Activated T-helper 17 cell treated with anti-CD3 and anti-CD28 coated beads, Interleukin-2, amount 50 U/mL, for 72 hours (primary cell): ENCODE measurements at places on chromosomes 5 and 9. TPM values are rescaled to one million over a fixed set of nuclear protein-coding genes. Genes with fewer than 3 reads are reported as not detected.
A peak's percentile ranks its signal among the peaks of the same experiment; 100 is the strongest.

Gene PDE6A
- not detected for total RNA-seq

Gene CORO2A
- 9.9 TPM for total RNA-seq

Gene SGCD
- not detected for total RNA-seq

Gene C5
- 1.8 TPM for total RNA-seq

DNA sequence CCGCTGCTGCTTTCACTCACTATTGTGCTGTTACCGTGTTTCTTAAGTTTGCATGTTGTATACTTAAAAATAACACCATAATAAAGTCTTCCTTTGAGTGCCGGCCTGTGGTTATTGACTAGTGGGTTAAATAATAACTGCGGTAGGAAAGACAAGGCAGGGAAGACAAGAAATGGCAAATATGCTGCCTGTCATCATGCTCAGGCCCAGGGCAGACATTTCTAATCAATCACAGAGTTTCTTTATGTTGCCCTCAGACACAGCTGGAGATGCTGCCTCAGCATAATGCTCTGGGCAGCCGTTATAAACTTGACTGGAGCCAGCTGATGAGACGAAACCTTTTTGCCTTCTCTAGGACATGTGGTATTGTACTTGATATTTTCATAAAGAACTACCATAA, 215.0 kb downstream of the GAPVD1 start:
- ATAC-seq, result no peak

GRCh38 chr9:35616681-35617459, 1.3 kb downstream of the CD72 start:
- peak; percentile 68 for ATAC-seq

GRCh38 chr5:43192558-43193180, 644 bp downstream of the NIM1K start:
- ATAC-seq, result peak; percentile 34

- ATAC-seq, result no peak
Observed at GRCh38 chr5:172207511-172207910, 13.5 kb downstream of the EFCAB9 start.

DNA sequence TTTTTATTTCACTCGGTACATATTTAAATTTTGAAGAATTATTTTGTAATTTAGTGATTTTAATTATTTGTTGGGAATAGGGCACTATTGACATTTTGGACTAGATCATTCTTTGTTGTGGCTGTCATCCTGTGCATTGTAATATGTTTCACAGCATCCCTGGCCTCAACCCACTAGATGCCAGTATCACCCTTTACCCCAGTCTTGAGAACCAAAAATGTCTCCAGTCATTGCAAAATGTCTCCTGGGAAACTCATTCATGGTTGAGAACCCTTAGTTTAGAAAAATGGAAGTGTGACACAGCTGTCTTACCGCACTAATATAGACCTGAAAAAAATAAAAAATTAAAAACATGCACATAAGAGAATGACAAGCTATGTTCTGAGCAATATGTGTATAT, 88.4 kb upstream of the CCDC152 start:
- no peak for ATAC-seq

GRCh38 chr5:181271081-181271480, 10.1 kb upstream of the TRIM52 start:
- no peak for ATAC-seq

DNA sequence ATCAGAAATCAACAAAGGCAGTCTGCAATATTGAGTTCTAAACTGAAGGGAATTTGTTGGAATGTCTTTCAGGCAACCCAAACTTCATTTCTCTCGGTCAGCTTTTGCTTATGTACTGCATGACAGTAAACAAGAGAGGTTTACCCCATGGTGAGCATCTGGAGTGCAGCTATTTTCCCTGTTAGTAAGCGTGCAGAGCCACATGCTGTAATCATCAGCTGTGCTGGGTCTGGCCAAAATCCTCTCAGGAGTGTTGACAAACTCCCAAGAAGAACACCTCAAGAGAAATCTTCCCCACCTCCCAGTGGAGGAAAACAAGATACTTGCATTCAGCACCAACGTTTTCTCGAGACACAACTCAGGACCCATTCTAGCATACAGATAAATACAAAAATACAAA, 83.6 kb upstream of the ADAMTSL1 start:
- no peak for ATAC-seq

- ATAC-seq, result no peak
Observed at GRCh38 chr5:132213666-132214065, 14.0 kb downstream of the P4HA2 start.

DNA sequence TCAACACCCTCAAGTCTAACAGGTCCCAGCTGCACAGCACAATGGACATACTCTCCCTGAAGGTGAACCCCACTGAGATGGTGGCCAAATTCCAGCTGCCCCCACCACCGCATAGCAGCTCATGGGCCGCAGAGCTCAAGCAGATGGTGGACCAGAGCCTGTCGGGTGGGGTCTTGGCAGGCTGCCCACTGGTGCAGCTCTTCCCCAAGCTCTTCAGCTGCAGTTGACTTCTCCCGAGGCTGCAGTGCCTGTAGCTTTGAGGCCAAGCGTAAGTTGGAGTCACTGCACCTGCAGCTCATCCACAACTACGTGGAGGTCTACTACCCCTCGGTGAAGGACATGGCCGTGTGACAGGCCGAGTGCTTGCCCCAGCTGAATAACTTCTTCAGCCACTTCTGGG, 56.6 kb upstream of the SPTLC1 start:
- ATAC-seq, result no peak
